Kidney tubule cell (primary cell): ENCODE measurements at places on chromosomes 11 and 22.

GRCh38 chr11:120097721-120098385 lies 40.1 kb downstream of the TRIM29 start:
- no peak for DNase-seq

GRCh38 chr11:106241601-106242257 lies 164.3 kb downstream of the AASDHPPT start:
- DNase-seq: no peak

DNA sequence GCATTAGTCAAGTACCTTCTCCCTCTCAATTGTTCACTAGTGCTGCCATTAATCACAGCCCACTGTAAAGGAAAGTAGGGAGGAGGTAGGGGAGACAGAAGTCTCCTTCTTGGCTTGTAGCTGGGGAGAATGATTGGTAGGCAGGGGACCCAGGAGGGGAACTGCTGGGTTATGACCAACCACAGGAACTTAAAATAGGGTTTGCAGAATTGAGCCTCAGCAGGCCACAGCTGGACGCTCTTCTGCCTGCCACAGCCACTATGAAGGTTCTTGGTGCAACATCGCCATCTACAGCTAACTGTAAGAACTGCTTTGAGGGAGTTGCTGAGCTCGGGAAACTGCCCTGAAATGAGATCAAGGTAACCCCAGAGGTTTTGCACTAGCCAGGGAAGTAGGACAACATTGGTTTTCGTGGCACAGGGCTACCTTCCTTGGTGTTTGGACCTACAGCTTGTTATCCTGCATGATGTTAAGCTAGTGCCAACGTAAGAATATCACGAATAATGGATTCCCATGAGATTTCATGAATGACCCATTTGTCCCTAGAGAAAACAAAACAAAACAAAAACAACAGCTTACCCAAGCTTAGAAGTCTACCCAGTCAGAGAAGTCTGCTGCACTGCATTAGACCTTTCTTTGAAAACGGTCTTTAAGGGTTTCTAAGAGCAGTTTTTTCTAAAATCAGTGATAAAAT lies 787.1 kb upstream of the API5 start:
- DNase-seq: peak; percentile 68

GRCh38 chr11:20125927-20126326 lies 34.3 kb downstream of the DBX1 start:
- peak; percentile 91 for DNase-seq

DNA sequence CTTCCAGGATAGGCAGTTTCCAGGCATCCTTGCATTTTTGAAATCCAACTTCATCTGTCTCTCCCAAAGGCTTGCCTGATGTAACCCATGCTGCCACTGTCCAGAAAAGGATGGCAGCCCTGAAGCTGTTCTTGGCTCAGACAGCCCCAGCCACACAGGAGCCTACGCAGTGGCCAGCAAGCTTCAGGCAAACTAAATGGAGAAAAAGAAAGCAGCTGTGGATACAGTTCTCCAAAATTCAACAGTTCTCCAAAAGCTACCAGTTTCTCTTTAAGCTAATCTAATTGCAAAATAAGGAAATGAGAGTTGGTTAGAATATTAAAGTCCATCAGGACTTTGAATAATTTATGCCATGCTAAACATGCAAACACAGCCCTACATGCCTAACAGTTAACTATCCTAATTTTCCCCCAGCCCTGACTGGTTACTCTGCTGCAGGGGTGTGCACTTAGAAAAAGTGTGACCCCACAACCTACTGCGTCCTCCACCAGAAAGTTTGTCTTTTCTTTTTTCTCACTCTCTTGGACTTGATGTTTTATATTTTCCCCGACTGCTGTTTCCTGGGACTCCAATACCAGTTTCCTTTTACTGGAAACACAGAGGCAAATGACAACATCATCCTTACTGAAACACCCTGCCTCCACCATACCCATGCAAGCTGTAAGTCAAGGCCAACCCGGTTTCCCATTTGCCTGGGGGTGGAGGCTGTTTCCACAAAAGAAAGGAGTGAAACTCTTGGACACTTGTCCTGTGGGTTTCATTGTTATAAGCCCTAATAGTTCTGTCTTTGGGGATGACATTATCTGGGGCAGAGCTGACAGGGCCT lies 69.1 kb upstream of the OR5AN1 start:
- no peak for DNase-seq

- no peak for DNase-seq
Observed at GRCh38 chr11:75496305-75496752, 29.4 kb downstream of the GDPD5 start.

- DNase-seq: no peak
Observed at GRCh38 chr22:41857860-41858199, 24.9 kb downstream of the SREBF2 start.

DNA sequence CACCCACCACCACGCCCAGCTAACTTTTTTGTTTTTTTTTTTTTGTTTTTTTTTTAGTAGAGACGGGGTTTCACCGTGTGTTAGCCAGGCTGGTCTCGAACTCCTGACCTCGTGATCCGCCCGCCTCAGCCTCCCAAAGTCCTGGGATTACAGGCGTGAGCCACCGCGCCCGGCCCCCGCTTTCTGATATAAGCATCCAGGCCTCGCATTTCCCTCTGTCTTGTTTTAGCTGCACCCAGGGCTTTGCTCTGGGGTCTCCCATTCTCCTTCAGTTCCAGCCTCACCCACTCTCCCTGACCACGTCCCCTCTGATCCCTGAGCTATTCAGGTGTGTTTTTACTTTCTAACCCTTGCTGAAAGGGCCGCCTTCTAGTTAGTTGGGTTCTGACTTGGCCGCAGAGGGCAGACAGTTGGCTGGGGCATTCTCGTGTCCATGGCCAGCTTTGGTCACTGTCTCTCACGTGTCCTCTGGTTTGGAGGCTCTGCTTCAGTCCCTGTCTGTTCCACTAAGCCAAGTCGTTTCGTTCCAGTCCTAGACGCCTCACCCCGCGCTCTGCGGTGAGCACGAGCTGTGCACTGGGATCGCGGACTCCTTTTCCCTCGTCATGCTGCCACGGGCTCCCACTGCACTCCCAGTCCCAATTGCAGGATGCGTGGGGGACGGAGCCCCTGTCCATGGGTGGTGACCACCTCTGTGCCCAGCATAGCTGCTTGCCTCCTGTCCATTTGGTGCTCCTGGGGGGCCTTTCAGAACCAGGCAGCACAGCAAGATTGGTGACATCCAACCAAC lies 6.0 kb upstream of the TNNT3 start:
- DNase-seq: no peak

DNA sequence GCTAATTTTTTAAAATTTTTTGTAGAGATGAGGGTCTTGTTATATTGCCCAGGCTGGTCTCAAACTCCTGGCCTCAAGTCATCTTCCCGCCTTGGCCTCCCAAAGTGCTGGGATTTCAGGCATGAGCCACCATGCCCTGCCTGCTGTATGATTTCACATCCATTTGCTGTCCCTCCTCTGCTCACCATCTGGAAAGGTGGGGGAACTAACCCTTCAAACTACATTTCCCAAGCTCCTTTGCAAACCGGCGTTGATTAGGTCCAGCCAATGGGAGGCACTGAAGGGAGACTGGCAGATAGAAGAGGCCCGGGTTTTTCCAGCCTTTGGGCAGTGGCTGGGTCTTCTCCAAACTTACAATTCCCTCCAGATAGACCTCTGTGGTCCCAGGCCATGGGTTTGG lies 19.3 kb downstream of the RFPL1 start:
- peak; percentile 27 for DNase-seq

GRCh38 chr11:94941131-94941530 lies 32.2 kb downstream of the CWC15 start:
- DNase-seq: no peak

DNA sequence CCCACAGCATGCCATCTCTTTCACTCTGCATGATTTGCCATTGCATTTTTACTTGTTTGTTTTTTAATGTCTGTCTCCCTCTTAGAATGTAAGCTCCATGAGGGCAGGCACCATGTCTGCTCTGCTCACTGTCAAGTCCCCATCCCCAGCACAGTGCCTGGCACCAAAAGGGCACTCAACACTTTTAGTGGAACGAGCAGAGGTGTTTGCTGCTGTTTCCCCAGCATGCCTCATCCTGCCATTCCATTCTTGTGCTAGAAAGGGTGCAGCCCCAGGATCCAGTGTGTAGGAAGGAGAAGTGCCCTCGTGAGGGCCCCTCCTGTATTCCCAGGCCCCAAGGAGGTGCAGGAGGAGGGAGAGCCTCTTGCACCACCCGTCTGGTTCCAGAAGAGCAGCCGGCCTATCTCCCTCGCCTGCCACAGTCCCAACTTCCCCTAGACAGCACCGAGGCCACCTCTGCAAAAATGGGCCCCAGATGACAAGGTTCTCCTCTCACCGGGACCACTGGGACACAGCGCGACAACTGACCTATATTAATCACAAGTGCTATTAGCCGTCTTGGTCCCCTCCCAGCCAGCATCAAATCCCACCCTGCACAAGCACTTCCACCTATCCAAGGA lies 33.3 kb upstream of the CACNG2 start:
- no peak for DNase-seq

DNA sequence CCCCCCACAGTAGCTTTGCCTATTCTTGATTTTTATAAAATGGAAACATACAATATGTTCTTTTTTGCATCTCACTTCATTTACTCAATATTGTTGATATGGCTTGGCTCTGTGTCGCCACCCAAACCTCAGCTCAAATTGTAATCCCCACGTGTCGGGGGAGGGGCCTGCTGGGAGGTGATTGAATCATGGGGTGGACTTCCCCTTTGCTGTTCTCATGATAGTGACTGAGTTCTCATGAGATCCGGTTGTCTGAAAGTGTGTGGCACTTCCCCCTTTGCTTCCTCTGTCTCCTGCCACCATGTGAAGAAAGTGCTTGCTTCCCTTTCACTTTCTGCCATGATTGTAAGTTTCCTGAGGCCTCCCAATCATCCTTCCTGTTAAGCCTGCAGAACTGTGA lies 431.3 kb downstream of the MN1 start:
- DNase-seq: peak; percentile 34

GRCh38 chr11:115322553-115323203 lies 181.5 kb downstream of the CADM1 start:
- DNase-seq: no peak

DNA sequence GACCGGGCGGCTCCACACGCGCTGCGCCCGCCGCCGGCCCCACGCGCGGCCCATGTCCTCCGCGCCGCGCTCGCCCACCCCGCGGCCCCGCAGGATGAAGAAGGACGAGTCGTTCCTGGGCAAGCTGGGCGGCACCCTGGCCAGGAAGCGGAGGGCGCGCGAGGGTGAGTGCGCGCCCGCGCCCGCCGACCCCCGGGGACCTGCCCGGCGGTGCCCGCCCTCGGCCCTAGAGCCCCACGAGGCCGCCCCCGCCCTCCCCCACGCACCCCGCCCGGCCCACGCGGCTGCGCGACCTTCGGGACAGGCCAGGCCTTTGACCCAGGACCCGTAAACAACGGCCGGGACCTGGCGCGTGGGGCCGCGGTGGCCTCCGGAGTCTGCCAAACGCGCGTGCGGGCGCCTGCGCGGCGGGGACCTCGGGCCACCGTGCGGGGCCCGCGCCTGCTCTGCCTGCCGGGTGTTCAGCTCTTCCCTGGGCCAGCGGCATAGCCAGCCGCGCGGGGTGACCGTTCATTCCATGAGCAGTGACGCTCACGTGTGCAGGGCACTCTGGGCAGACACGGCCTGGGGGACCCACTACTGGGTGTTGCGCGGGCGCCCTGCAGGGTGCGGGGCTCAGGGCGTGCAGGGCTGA lies at the start of gene PARVB:
PARVB (plus strand) TSS at position 15 of the 634 bp plus-strand sequence; CDS start at position 53, 38 bp downstream.
- DNase-seq: peak; percentile 22

DNA sequence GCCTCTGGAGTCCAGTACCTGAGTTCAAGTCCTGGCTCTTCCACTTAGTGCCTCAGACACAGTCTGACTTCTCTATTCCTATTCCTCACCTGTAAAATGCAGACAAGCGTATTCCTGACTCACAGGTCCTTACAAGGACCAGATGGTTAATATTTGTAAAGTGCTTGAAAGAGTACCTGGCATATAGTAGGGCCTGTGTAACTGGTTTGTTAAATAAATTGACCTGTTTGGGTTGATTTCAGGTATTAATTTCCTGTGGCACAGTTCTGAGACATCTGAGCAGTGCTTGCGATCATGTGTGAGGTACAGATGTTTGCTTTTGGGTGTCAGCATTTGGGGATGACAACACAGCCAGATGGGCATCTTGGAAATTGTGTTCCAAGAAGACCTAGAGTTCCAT lies 127.5 kb downstream of the APIP start:
- DNase-seq: no peak

- DNase-seq: peak; percentile 27
Observed at GRCh38 chr11:122984186-122985011, 2.8 kb upstream of the BSX start.
